ENCODE measurements at places on chromosomes 12 and 14.

DNA sequence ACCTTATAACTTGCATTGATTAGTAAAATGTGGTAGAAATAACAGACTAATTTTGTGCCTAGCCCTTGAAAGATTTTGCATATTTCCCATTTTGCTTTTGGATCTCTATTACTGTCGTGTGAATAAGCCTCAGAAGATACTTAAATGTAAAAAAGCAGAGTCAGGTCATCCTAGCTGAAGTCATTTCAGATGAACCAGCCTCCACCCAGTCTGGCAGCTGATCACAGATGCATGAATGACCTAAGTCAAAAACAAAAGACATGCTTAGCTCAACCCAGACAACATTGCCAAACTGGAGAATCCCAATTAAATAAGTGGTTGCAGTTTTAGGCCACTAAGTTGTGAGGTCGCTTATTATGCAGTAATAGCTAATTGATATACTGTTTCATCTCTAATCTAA is 349.9 kb downstream of the C12orf50 start:
- no peak for DNase-seq

DNA sequence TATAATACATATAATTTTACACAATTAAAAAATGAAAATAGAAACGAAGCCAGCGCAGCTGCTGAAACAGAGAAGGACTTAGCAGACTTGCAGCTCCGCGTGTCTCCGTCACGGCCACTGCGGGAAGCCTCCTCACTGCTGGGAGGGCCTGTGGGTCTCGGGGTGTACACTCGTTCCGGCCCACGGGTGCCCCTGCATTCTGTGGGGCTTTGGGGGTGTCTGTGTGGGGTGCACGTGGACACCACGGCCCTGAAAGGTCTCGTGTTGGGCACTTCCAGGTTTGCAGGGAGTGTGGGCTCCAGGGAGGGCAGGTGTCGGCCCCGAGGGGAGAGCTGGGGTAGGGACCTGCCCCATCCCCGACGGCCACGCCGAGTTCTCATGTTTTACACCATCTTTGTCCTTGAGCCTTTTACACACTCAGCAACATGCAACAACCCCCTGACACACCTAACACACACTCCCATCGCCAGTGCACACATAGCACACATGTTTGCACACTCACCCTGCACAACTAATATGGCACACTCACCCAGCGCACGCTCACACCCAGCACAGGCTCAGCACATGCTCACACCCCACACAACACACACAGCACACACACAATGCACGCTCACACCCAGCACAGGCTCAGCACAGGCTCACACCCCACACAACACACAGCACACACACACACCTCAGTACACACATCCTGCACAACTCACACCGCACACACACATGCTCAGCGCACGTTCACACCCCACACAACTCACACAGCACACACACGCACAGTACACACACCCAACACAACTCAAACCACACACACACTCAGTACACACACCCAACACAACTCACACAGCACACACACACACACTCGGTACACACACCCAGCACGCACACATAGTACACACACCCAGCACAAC is 36.6 kb downstream of the NOC4L start:
- DNase-seq, result no peak

DNA sequence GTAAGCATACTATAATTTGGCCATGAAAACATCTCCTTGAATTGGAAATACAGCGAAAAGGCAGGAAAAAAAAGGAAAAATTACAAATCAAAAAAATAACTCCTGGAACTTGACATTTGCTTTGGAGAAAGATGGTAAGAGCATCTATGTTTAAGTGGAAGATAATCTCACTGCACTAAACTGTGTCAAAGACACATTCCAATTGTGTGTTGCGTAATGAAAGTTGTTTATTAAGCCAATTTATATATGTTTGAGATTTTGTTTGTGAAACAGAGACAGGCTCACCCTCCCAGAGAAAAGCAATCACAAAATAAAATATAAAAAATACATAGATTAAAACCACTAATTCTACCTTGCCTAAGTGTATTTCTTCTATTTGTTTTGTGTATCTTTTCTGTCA is 11.1 kb upstream of the ATXN7L3B start:
- DNase-seq, result no peak

DNA sequence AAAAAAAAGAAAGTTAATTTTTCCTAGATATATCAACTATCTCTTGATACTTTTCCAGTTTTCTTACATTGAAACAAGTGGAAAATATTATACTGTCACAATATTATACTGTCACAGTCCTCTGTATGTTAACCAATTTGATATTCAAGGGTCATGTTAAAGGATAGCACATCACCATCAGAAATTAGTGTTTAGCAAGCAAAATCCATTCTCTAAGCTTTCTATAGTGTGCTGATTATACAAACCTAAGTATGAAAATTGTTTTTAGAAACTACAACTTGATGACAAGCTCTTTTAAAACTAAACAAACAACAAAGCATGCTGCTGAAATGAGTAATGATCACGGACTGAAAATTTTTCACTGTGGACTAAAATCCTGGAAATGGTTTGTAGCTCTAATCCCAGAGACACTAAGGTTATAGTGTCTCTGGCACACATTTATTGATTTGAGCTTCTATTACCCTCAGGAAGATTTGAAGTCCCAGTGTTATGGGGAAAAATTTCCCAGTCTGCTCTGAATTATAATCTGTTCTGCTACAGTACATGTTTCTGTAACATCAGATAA is 9.7 kb downstream of the SPTSSA start:
- DNase-seq, result no peak

GRCh38 chr12:122853582-122854245 is 18.5 kb downstream of the HIP1R start:
- no peak for DNase-seq

- DNase-seq, result no peak
Measured at GRCh38 chr12:88503281-88503703, 77.0 kb downstream of the KITLG start.

DNA sequence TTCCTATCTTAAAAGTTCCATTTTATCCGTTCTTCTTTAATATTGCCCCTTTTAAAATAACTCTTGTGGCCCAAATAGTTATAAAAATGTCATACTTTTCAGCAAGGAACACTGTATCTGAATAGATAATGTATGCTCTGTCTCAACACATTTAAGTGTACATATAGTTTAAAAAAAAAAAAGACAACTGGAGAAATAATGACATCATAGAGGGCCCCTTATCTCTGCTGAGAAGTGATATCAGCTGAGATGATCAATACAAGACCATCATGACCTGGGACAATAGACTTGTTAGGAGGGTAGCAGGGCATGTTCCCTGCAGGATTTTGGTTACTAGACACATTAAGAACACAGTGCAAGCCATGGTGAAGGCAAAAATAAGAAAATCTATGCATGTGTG is 77.5 kb downstream of the PEBP1 start:
- no peak for DNase-seq

GRCh38 chr14:59091976-59092375 is 96.5 kb upstream of the DAAM1 start:
- DNase-seq, result no peak

DNA sequence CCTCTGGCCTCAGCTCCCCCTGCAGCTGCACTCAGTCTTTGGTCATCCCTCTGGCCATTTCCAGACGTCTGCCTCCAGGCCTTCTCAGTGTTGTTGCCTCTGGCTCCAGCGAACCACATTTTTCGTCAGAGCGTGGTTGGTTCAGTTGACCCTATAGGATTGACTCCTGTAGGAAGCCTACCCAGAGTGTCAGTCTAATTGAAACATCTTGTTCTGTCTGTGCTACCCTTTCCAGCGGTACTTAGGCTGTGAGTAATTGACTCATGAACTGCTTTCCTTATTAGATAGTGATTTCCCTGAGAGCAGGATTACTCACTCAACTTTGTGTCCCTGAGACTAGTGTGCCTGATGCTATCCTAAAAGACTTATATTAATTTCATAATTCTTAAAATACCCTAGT is 373.2 kb downstream of the ATP23 start:
- DNase-seq, result no peak

GRCh38 chr12:50661300-50662115 is 102.4 kb upstream of the ATF1 start:
- DNase-seq, result no peak

DNA sequence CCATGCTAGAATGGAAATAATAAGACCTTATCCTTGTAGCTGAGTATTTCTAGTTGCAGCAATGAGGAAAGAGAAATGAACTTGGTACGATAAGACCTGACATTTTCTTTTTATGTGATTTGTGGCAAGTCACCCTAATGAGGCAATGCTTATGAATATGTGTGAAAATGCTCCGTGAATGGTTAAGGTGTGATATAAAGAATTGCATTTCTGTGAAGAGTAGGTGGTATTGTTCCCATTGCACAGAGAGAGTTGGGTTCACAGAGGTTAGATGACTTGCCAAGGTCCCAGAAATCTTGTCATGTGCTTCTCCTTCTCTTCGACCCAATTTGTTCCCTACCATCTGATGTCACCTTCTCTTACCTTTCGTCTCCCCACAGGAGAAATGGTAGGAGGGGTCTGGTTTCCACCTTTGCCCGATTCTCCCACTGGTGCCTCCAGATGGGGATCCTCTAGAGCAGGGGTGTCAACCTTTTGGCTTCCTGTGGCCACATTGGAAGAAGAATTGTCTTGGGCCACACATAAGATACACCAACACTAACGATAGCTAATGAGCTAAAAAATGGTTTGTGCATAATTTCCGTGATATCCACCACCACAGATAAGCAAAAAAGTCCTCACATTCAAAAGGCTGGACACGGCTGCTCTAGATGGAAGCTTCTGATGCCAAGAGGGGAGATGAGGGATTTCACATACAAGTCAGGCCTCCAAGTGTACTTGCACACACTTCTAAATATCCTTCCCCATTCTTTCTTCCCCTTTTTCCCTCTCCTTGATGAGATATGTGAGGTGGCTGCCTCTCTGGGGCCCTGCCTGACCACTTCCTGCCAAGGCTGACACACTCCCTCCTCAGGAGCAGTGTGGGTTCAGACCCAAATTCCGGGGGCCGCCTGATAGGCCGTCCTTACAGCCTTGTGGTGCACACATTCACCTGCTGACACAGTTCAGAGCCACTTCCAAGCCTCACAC is 96.1 kb downstream of the PLXNC1 start:
- no peak for DNase-seq

DNA sequence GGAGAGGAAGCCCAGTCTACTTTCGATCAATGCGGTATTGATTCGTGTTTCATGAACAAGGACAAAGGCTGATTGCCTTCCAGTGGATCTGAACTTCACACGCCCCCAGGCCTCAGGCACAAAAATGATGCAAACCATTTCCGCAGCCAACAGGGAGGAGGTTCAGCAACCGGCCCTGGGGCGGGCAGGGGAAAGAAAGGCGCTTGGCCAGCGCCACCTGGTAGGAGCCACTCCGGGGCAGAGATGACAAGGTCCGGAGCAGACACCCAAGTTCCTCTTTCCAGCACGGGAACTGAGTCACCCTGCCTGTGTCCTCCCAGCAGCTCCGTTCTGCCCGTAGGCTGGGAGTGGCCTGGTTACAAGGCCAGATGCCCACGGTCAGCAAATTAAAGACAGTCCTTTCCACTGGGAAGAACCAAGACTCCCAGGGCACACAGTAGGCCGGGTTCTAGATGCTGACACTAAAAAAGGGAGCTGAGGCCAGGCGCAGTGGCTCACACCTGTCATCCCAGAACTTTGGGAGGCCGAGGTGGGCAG is 136.3 kb downstream of the SCARB1 start:
- no peak for DNase-seq

- no peak for DNase-seq
Measured at GRCh38 chr12:120169946-120170345, 24.6 kb downstream of the GCN1 start.

GRCh38 chr12:124752437-124753227 is 111.0 kb downstream of the SCARB1 start:
- peak; percentile 62 for DNase-seq

- DNase-seq, result no peak
Measured at GRCh38 chr12:63766498-63766897, 13.2 kb upstream of the RXYLT1 start.

- DNase-seq, result no peak
Measured at GRCh38 chr14:76957224-76957891, 71.2 kb downstream of the IRF2BPL start.

GRCh38 chr12:130556486-130557055 is 159.5 kb downstream of the RIMBP2 start:
- DNase-seq, result no peak

GRCh38 chr12:126847005-126847629 is 1419.9 kb upstream of the TMEM132C start:
- DNase-seq, result no peak

- no peak for DNase-seq
Measured at GRCh38 chr12:102757154-102757881, 159.7 kb downstream of the PAH start.

GRCh38 chr14:31047503-31047902 is 21.3 kb upstream of the STRN3 start:
- no peak for DNase-seq

DNA sequence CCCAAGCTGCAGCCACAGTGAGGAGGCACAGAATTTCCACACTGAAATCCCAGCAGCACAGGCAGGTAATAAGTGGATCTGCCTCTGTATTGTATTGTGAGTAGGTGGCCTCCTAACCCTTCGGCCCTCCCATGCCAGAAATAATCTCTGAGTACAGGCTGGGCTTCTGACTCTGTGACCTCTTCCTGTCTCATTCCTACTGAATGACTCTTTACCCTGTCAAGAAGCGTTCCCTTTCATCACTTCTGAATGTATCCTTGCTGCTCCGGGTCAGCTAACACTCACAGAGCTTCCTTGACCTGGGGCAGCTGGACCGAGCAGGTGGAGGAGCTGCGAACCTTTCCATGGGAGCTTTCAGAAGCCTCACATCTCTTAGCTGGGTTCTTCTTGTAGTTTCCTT is 119.6 kb downstream of the SLC8A3 start:
- no peak for DNase-seq

DNA sequence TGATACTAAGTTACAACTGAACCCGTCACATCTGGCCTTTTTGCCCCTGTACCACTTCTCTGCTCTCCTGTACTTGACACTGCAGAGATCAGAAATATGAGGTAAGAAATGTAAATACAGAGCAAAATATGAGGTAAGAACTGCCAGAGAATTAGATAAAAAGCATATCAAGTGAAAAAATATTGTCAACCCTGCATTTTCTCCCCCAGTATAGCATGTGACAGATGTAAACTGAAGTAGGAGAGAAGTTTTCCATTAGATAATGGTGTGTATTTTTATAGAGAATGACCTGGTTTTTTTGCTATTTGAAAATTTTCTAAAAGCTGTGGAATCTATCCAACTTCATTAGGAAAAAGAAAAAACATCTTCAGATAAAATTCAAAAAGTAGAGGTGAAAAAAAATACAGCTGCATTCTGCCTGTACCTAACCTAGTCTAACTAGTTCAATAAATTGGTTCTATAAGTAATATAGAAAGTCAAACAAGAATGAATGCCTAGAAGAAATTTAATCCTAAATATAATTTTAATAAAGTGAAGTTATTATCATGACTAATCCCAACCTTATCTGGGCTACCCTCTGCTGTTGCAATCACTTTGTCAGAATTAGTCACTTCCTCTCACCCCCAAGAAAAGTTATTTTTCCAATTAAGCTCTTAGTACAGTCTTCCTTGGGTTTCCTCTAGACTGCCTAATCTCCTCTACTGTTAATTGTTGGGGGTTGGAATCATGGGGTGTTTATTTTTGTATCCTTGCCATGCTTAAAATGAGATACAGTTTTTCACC is 210.0 kb downstream of the RASSF9 start:
- peak; percentile 7 for DNase-seq

- no peak for DNase-seq
Measured at GRCh38 chr14:81371802-81372201, 28.3 kb downstream of the STON2 start.

GRCh38 chr12:22266101-22266500 is 68.4 kb downstream of the ST8SIA1 start:
- DNase-seq, result no peak

Data from AG08396 (cell line).